ENCODE measurements at places on chromosomes 4 and X.
A peak's percentile ranks its signal among the peaks of the same experiment; 100 is the strongest.

DNA sequence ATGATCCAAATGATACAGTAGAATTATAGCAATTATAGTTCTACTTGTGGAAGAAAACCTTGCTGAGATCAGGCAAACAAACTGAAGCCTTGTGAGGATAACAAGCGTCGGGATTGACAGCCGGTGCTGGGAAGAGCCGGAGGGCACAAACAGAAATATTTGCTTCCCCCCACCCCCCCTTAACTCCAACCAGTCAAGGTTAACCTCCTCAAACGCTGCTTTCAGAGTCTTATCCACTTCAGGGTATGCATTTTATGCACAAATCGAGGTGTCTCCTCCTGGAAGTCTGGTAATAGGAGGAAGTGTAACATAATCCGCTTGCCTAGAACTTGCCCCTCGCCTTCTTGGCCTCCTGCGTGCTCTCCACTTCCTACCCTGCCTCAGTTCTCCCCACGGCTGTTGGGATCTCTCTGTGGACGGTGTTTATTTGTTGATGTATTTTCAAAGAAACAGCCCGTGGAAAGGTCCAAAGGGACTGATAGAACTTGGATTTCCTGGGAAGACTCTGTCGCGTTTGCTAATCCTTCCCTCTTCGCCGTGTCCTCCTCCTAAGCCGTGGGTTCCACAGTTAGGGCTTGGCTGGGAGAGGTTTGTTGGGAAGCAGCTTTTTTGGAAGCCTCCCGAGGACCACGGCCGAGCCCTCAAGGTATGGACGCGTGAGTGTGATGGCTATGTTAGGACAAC is 4.1 kb upstream of the ARX start:
- DNase-seq: no peak

DNA sequence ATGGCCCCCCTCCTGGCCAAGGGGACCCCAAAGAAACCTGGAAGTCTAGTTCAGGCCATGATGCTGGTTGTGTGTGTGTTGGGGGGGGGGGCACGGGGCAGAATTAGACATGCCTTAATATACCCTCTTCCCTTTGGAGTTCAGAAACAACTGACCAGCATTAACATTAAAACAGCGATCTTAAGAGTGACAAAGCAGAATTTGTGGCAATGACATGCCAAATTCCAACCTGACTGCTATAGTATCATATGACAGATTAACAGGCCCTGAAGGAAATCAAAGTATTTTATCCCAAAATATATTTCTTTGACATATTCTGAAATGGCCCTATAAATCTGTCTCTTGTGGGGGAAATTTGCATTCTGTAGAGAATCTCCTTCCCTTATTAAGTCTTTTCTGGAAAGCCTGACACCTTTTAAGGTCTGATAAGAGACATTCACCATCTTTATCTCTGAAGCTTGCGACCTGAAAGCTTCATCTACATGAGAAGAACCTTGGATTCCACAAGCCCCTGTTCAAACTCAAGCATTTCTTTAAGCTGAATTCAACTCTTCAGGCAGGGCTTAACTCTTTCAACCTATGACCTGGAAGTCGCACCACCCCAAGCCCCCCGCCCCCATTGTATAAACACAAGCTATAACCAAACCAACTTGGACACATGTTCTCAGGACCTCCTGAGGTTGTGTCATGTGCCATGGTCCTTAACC is 40.2 kb downstream of the ABCB7 start:
- no peak for DNase-seq

DNA sequence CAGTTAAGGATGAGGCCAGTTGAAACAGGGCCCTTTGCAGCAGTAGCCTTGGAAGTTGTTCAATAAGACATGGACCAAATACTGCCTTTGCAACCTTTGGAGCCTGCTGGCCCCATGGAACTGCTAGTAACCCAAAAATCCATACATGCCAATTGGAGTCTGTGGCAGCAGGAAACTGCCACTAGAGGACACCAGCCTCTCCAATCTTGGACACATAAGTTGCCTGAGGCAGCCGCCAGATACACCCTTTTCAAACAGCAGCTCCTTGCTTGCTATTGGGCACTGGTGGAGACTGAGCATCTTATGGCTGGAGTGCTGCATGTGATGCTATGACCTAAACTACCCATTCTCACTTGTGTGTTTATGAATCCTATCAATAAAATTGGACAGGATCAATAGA is 14.8 kb upstream of the LAP3 start:
- DNase-seq: no peak

- no peak for DNase-seq
Observed at GRCh38 chrX:153636716-153637115, 10.3 kb upstream of the DUSP9 start.

GRCh38 chrX:38973322-38973721 is 172.1 kb downstream of the MID1IP1 start:
- DNase-seq: no peak

DNA sequence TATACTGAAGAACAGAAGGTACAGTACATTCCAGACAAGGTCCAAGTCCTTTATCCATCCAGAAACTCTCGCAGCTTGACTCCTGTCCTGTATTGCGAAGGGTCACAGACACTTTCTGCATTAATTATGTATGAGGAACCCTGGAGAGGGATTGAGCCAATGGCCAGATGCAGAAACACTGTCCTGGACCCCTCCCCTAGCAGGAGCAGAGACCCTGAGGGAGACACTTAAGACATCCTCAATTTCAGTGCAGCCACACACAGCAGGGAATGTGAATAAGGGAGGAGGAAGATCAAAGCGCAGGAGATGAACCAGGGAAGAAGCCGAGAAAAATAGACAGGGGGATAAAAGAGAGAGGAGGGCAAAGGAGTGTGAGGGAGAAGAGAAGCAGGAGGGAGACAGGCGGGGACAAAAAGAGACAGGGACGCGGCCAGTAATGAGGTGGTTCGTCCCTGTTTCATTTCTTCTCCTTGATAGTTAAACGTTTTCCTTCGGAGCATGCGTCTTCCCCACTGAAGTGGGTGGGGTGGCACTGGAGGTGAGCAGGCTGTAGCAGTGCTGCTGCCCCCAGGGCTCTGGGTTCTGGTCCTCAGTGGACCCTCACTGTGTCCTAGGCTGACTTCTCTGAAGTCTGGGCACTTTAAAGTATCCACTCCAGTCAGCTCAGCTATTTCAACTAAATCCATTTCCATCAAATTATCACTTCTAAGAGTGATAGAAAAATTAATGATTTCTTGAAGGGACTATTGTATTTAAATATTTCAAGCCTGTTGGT is 356.4 kb upstream of the NOCT start:
- DNase-seq: no peak

- no peak for DNase-seq
Observed at GRCh38 chrX:142040906-142041305, 137.2 kb downstream of the MAGEC1 start.

DNA sequence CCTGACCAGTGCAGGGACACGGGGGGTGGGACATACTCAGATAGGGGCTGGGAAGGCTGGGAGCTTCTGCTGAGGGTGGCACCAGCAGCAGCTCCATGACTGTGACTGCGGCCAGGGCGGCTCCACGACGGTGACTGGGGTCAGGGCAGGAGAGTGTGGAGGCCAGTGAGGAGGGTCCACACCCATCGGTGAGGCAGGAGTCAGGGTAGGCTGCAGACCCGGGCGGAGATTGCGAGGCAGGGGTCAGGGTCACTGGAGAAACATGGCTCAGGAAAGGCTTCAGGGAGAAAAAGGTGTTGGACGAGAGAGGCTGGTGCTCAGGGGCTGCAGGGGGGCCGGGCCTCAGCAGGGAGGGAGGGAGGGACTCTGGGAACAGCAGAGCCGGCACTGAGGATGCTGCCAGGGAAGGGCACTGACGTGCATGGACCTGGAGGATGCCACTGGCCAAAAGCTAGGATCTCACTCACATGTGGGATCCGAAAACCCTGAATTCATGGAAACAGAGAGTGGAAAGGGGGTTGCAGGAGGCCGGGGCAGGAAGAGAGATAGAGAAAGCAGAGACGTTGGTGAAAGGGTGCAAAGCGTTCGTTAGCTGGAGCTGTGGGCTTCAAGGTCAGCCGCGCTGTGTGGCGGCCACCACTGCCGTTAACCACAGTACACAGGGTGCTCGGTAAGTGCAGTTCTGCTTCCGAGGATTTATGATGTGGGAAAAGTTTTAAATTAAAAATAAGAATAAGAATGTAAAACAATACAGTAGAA is 22.0 kb downstream of the ATP5ME start:
- no peak for DNase-seq

DNA sequence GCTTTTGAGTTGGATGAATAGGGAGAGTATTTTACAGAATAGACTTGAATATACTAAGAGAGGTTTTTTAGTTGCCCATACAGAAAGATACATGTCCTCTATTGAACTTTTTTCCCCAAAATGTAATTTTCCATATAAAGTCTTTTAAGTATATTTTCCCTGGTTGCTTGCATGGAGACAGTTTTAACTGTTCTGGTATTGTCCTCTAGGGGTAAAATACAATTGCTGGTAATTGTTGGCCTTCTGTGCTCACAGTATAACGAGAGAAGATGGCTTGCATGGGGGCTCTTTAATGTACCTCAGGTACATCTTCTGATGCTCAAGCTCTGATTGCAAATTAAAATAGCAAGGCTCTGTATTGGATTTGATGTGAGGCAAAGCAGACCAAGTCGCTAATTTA is 136.1 kb downstream of the ARX start:
- DNase-seq: no peak

- no peak for DNase-seq
Observed at GRCh38 chr4:3374667-3375066, 67.1 kb upstream of the HGFAC start.

GRCh38 chr4:77618383-77619241 is 13.0 kb downstream of the CXCL13 start:
- DNase-seq: peak; percentile 39

GRCh38 chr4:179719766-179720450 is 2277.7 kb upstream of the AGA start:
- no peak for DNase-seq

DNA sequence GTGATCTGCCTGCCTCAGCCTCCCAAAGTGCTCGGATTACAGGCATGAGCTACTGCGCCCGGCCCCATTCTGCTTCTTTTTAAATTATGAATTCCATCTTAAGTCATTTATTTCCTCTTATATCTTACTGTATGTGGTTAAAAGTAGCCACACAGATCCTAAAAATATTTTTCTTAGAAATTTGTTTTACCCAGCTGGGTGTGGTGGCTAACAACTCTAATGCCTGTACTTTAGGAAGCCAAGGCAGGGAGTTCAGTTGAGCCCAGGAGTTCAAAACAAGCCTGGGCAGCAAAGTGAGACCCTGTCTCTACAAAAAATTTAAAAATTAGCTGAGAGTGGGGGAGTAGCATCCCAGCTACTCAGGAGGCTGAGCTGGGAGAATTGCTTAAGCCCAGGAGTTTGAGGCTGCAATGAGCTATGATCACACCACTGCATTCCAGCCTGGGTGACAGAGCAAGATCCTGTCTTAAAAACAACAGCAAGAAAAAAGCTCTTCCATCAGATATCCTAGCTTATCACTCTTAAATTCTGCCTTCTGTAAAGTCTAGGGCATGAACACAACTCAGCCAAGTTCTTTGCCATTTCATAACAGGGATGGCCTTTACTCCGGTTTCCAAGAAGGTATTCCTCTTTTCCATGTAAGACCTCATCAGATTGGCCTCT is 15.1 kb upstream of the AFF1 start:
- DNase-seq: no peak

DNA sequence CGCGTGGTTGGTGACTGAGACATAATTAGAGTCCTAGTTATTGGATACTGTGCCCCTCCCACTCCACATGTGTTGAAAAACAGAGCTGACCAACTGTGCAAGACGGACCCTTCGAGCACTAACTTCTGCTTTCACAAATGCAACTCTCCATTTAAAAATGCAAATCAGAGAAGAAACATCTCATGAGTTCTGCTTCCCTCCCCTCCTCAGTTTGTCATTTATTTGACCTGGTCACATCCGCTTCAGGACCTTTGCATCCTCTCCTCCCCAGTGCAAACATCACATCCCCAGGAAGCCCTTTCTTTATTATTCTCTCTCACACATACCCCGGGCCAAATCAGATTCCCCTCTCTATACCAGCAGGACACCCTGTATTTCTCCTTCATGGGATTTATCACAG is 38.1 kb upstream of the NOCT start:
- no peak for DNase-seq

- DNase-seq: no peak
Observed at GRCh38 chrX:7109838-7110793, 37.4 kb upstream of the STS start.

- no peak for DNase-seq
Observed at GRCh38 chrX:136185401-136186022, 38.2 kb downstream of the FHL1 start.

DNA sequence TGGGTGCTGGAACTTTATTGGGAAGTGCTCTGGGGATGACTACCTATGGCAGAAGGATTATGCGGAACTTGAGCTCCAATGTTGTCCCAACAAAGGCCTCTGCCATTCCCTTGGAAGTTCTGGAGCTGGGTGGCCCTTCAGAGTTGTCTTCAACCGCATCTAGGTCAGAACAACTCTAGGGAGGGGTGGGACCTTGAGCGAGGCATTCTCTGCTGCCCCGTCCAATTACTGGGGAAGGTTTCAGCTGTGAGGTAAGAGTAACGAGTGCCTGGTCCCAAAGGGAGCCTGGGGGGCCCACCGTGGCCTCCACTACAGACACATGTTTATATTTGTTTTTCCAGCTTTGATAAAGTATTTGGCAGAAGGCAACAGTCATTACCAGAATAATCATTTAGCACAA is 79.4 kb downstream of the MAOA start:
- DNase-seq: no peak

DNA sequence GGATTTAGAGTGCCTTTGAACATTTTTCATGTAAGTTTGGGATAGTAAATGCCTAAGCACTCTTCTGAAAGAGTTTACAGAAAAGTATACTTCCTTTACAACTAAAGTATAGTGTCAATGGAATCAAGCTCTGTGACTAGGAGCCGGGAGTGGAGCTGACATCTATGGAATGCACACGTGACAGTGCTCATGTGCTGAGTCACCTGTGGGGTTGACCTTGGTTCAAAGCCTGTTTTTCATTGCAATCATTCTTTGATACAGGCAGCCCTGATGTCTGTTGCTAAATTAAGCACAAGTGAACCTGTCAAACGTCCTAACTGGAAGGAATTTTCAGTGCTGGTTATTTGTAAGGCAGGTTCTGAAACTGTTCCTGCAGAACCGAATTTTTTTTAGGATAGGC is 82.5 kb downstream of the GPAT3 start:
- no peak for DNase-seq
